Renal cortical epithelial cell (primary cell): ENCODE measurements at places on chromosomes 6 and 20.

DNA sequence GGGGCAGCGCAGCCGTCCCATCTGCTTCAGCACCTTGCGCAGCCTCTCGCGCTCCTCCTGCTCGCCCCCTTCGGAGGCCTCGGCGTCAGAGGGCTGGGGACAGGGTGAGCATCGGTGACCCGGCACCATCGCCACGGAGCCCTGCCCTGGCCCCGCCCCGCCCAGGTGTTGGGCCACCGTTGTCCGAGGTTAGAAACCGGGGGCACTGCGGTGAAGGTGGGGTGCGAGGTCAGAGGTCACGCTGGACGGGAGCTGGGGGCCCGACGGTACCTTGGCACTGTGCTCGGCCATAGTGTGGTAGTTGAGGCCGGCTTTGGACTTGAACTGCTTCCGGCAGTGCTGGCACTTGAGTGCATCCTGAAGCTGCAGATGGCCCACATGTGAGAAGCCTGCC lies 6.4 kb downstream of the ZNF512B start:
- DNase-seq, result no peak

DNA sequence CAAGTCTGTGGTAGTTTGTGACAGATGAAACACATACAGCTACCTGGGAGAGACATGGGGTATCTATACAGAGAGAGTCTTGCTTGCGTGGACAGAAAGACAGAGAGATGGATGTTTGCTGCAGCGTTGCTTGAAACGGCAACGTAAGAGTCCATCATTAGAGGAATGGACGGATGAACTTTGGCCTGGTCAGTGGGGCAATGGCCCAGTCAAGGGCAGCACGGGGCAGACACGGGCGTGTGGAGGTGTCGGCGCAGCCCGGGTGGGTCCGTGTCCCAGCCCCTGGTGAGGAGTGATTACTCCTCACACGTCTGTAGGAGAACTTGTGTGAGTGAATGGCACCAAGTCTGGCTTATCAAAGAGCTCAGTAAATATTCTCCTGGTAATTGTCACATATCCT lies 21.9 kb downstream of the DACT2 start:
- no peak for DNase-seq

DNA sequence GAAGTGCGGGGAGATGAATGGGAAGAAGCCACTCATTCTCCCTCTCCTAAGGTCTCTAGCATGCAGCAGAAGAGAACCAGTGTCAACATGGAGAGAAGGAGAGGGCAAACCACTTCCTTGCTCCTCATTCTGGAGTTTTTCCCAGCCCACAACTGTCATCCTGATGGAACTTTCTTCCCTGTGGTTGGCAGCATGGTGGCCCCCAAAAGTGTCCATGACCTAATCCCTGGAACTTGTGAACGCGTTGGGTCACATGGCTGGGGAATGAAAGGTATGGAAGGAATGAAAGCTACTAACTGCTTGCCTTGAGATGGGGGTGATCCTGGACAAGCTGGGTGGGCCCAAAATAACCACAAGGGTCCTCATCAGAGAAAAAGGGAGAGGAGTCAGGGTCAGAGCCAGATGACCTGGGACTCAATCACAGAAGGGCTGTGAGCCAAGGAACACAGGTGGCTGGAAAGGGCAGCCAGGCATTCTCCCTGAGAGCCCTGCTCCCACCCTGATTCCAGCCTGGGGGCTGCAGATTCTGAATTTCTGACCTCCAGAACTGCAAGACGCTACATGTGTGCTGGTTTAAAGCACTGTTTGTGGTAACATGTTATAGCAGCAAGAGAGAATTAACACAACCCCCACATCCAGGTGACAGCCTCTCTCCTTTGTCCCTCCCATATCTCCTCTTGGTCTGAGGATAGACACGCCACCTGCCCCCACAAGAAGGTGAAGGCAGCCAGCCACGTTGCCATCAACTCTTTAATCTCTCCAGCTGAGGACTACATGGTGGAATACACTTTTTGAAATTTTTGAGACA lies 63.2 kb downstream of the PYGB start:
- peak; percentile 70 for DNase-seq

DNA sequence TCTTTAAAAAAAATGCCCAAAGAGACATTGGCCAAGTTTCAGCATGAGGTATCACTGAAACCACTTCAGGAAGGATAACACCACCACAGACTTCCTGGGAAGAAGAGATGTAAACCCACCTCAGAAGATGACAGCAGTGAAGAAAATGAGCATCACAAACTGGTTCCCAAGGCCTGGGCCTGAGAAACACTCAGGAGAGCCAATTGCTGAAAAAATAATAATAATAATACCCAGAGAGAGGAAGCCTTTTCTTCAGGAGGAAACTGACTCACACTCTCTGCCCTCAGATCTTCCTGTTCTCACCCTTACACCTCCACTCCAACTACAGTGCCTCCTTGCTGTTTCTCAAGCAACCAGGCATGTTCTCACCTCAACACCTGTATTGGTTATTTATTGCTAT lies 68.1 kb upstream of the MAFB start:
- no peak for DNase-seq

DNA sequence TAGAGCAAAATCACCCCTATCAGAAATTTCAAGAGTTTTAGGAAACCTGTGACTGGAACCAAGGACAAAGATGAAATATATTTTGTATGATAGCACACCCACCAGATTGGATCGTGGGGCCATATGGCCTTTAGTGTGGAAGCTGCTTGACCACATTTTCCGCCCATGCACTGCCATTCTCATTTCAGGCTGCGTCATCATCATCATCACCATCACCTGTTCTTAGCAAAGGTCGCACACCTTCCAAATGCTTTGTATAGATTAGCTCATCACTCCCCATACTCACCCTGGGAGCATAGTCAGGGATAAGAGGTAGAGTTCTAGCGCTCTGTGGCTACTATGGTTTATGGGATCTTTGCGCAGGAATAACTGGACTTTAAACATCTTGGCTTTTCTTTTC lies 185.7 kb downstream of the MTHFD1L start:
- no peak for DNase-seq

DNA sequence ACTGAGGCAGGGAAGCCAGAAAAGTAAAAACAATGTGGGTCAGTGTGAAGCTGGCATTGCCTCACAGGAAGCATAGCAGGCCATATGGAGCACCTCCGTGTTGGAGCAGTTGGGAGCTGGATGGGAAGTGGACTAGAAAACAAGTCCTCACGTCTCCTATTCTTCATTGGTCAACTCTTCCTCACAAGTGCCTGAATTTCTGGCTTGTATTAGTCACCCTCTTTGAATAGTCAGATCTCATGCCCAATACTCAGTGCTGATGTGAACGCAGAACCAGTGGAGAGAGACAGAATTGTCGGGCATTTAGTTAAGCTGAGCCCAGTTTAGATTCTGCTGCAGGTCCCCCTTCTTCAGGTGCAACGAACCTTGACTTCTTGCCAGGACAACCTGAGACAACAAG lies 22.3 kb upstream of the RSPO3 start:
- DNase-seq, result no peak

DNA sequence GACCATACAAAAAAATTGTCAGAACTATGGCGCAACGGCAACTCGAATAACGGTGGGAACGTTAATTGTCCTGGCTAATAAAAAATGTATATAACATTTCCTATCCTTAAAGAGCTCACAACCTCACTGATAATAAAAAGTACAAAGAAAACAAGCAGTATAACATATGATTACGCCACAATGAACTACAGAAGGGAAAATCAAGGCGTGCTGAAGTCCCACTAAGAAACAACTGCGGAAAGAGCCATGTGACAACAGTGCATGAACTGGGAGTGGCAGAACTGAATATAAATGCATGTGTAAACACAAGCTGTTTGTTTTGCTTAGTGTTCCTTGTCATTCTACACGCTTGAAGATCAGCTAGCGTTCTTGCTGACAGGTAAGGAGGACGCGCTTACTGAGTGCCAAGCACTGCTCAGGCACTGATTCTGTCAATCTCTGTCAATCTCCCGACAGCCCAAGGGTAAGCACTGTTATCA lies 466 bp upstream of the PSMB1 start:
- peak; percentile 68 for DNase-seq

- no peak for DNase-seq
Measured at GRCh38 chr6:154763650-154764049, 30.4 kb downstream of the SCAF8 start.

DNA sequence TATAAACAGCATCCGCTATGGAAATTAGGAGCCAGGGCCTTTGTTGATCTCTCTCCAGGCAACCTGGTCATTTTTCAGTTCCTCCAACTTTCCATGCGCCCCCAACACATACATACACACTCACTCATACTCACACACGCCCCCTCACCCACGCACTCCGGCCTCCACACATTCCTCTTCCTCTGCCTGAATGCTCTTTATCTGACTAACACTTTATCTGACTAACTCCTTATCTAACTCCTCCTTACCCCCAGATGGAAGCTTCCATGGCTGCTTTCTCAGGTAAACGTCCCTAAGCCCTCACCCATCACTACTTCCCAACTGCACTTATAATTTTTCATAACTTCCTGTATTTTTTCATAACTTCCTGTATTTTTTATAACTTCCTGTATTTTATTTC lies 17.4 kb downstream of the CASS4 start:
- peak; percentile 34 for DNase-seq

DNA sequence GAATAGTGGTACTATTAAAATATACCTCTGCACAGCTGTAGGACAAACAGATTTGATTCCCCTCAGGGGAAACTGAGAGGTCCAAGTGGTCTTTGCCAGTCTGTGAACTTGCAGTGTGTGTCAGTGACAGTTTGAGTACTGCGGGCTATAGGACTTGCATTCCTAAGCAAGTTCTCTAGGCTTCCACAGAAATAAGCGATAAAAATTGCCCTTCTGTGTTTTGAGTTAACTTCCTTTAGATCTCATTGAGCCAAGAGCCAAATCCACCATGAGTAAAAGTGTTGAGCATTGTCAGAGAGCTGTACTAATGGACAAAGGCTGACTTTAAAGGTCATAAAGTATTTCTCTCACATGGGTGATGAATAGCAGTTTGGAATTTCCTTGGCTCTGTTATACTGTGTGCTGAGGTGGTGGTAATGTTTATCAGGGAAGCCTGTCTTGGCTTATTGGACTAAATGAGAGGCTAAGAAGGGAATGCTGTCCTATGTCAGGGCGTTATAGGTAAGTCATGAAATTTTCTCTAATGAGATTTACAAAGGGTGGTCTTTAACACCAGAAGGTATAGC lies 122.6 kb upstream of the MAP3K7 start:
- no peak for DNase-seq

- DNase-seq, result no peak
Measured at GRCh38 chr6:80922916-80923455, 816.5 kb downstream of the BCKDHB start.

DNA sequence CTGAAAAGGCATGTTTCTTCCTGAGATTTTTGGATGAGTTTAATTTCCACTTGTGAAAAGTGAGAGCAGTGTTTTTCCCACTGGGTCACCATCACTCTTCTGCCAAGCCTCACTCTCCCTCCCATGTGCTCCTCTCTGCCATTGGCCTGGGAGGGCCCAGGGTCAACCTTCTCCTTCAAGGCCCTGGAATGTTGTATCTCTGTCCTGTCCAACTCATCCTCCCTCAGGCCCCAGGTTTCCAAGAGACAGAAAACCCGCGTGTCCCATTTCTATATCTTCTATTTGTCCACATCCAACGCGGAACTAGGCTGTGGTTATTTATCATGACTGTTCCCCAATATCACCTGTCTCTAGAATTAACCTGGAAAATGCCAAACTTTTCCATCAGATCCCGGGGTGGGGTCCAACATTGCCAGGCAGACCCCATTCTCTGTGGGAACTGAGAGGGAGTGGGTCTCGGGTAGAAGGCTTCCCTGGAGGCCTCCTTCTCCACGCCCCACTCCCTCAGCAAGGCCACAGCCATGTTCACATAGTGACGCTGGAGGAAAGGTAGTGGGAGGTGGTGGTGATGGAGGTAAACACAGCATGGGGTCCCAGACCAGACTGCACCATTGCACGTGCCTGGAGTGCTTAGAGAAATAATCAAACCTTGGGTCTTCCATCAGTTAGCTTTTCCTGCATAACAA lies 173.5 kb downstream of the SCP2D1 start:
- no peak for DNase-seq

DNA sequence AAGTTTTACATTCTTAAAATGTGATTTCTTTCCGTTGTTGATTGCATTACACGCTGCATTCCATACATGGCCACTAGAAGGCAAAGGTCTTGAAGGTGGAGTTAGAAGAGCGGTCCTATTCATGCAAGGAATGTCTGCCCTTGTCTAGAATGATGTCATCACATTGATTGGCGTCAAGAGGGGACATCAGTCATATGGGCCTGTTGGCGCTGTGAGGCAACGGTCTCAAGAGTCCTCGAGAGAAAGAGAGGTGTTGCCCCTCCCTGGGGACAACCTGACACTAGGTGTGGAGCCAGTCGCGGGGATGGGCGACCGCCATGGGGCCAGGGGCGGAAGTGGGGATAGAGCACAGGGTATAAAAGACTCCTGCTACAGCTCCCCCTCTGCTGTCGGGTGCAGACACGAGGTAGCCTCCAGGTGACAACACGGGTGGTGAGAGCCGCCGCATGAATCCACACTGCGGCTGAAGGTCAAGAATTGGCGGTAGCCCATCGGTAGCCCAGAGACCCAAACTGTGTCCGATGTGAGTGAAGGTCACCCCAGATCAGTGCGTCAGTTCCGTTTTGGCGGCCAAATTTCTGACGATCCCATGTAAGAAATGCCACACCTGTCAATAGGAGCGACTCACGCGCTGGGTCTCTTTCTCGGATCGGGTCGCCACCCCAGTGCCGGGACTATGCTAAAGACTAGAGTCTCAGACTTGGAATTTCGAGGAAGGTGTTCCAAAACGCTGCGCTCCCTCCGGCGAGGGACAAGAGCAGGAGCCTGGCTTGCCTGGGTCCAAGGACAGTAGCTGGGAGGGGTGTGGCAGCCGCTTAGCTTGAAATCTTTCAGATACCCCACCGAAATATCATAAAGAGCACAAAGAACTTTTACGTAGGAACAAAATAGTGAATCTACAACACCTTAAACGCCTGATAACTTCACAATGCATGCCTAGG lies 93.2 kb upstream of the ZNF184 start:
- no peak for DNase-seq

- DNase-seq, result no peak
Measured at GRCh38 chr6:170233286-170234205, 57.3 kb downstream of the DLL1 start.

DNA sequence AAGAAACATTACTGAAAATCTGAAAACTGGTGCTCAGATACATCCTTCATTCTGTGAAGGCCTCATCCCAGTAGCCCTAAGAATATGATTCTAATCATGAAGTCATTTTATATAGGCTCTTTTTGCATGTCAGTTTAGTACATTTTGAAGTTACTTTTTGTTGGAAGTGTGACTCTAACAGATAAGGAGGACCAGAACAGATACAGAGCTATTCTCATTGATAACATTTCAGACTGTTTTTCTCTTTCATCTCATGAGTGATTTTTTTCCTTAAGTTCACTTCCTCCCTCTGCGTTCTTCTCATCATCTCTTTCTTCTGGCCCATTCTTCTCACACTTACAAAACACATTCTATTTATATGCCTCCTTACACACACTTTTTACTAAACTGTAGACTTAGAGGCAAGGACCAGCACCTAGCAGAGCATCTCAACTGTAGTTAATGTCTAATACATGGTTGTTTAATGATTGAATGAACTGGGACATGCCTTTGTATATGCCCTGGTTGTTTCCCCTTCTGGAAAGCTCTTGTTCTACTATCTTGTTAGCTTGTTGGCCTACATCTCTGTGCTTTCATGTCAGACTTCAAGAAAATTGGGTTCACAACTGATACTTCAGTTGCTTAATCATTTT lies 8.7 kb downstream of the CTNNBL1 start:
- DNase-seq, result peak; percentile 23

- DNase-seq, result no peak
Measured at GRCh38 chr20:16729080-16729479, 746 bp upstream of the SNRPB2 start.
